ENCODE measurements at places on chromosomes 5 and 9.

DNA sequence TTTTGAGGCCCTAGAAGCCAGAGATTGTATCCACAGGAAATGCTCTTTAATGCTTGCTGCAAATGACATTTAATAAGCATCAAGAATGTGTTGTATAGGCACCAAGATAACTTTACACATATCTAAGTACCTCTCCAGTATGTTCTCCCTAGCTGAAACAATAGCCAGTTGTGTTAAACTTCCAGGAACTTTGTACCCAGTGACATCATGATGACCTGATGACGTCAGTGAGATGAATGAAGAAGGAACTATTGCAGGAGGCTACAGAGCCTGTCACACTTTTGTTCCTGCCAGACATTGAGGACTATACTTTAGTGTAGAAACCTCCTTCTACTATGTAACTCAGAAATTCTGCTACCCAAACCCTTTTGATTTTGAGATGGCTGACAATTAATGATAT is 129.8 kb downstream of the CD180 start:
- DNase-seq: no peak

- no peak for DNase-seq
These were observed at the start of gene MINAR2 for GRCh38 chr5:129747572-129748407. MINAR2 (plus strand) TSS chr5:129748094; CDS start chr5:129748191, 97 bp downstream.

- no peak for DNase-seq
These were observed 492.7 kb downstream of the RASEF start for GRCh38 chr9:82570226-82570625.

DNA sequence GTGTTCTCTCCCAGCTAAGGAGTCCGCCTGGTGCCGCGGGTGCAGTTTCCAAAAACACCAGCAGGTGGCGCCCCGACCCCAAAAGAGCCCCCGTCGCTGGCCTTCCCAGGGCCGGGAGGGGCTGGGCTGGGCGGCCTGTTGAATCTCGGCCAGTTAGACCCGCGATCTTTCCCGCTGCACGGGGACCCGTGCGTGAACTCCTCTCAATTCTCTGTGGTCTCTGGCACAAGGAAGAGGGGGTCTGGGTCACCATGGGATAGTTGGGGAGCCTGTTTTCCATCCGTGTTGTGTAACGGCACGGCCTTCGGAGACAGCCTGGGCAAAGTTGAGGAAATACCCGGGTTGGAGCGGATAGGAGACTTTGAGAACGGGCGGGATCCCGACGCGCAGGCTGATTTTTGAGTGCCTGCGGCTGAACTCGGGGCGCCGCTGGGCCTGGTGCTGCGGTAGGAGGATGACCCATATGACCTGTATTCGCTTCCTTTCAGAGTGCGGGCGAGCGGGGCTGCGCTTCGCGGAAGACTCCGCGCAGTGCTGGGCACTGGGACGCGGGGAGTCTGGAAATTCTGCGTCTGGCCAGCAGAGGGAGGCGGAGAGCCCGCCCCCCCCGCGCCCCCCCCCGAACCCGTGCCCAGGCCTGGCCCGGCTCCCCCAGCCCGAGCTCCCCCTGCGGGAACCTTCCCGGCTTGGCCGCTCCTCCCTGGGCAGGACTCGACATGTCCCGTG is 7.9 kb upstream of the PSD2 start:
- peak; percentile 84 for DNase-seq

GRCh38 chr5:129099184-129099569 is 4.6 kb downstream of the ISOC1 start:
- no peak for DNase-seq

DNA sequence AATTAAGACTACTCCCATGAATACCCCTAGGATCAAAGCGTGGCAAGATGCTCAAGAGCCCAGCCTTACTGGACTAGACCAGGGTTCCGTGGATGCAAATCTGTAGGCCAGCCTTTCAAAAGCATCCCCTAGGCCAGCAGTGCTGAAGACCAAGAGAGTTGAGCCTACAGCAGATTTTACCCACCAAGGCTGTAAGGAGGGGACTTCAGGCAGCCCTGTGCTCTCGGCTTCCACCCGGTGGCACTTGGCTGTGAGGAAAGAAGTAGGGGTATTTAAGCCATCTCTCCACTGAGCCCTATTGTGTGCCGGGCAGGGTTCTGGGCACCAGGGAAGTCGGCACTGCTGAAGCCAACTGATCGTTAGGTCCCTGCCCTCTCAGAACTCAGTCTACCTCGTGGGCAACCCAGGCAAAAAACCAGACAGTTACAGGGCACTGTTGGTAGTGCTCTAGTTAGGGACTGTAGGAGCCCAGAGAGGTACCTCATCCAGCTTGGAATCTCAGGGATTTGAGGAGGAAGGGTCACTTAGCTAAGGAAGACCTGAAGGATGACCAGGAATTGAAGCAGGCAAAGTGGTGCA is 25.5 kb downstream of the TCF7 start:
- DNase-seq: no peak

DNA sequence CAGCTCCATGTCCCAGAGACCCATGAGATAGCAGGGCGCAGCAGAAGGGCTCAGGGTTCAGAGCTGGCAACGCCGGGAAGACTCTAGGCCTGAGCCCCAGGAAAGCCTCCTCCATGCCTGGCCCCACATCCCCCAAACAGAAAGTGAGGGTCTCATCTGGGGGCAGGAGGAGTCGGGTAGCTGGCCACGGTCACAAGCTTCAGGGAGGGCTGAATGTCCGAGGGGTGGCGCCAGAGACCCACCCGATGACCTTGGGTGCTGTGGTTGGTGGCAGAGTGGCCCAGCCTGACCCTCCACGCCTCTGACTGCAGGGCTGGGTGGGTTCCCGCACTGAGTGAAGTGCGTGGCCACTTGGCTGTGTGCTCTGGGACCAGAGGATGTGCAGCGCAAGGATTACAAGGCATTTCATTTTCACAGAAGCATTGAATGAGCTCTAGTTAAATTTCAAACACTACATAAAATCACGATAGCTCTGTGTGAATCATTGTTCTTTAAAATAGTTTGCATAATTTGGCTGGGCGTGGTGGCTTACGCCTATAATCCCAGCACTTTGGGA is 3.0 kb downstream of the C8G start:
- no peak for DNase-seq

GRCh38 chr9:97941323-97941722 is 3.4 kb upstream of the HEMGN start:
- DNase-seq: no peak

DNA sequence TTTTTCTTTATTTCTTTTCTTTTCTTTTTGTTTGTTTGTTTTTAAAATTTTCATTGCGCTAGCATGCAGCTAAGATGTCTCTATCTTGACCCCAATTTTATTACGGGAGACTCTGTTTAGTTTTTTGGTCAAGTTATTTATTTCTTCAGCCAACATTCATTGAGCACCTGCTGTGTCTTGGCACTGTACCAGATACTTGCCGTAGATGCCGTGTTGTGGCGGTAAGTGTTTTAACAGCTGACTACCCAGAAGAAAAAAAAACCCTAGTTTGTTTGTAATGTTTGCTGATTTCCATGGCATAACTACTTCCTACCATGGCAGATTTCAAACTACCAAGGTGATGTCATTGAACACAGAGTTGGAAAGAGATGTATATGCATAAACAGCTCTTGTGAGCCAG is 65.0 kb downstream of the UGCG start:
- DNase-seq: no peak

- peak; percentile 49 for DNase-seq
These were observed 73.8 kb upstream of the ITGA2 start for GRCh38 chr5:52915176-52915875.

DNA sequence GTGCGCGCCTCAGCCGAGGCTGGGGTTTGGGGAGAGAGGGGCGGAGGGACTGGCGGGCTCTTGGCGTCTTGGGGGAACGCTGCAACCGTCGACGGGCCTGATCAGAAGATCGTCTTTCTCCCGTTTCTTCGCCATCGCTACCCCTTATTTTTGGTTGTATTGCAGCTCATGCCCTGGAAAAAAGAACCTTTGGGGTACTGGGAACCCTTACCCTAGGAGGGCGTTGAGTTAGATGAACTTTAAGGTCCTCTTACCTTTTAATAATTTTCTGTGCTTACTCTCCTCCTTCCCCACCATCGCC is 719 bp downstream of the PAIP2 start:
- no peak for DNase-seq

- no peak for DNase-seq
These were observed 237.5 kb downstream of the CD180 start for GRCh38 chr5:66958980-66959641.

GRCh38 chr9:136342181-136343120 is 15.1 kb downstream of the GPSM1 start:
- DNase-seq: peak; percentile 46

GRCh38 chr9:106059886-106060285 is 365.5 kb downstream of the TMEM38B start:
- no peak for DNase-seq

DNA sequence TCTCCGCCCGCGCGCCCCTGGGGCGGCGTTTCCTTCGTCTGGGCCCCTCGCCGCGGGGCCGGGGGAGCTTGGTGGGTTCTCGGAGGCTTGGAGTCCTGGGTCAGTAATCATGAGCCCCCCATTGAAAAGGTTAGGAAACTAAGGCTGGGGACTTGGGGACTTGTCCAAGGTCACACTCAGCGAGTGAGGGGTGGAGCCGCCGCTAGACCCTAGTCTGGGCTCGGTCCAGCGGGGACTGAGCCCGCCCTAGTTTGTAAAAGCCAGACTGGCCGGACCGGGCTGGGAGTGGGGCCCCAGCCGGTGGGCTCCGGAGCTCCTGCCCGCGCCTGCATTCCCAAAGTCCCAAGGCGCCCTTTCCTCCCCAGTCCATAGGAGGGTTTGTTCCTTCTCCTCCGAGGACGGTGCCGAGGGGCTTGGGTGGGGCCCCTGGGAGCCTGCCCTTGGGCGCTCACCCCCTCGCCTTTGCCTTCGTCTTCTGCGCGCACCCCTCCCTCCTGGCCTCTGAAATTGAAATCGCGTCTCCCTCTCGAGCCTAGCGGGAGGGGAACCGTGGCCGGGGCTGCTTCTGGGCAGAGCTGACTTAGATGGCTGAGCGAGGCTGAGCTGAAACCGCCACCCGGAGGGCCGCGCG is 995 bp downstream of the OLFM1 start:
- DNase-seq: no peak

- no peak for DNase-seq
These were observed 6.6 kb downstream of the NINJ1 start for GRCh38 chr9:93127395-93127911.

DNA sequence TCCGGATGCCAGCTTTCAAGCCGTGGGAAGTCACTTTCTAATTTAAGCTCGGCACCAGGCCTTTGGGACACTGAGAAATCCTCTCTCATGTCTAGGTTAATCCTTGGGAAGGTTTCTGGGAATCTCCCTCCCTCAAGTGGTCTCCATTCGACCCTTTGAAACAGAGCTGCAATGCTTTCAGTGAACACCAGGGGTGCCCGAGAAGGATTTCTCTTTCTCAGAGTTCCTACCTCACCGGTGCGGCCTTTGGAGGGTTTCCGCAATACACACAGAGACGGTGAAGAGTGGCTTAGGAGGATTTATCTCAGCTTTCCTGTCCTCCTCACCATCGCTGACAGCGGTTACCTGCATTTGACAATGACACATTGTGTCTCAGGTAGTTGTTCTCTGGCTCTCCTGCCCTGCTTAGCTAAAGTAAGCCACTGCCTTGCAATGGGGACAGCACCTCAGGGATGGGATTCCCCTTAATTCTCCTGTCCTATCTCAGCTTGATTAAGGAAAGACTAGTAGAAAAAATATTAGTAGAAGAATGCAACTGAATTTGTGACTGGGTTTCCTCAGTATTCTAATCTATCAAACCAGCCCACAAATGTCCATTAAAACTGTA is 180.6 kb downstream of the GABRG2 start:
- DNase-seq: no peak

DNA sequence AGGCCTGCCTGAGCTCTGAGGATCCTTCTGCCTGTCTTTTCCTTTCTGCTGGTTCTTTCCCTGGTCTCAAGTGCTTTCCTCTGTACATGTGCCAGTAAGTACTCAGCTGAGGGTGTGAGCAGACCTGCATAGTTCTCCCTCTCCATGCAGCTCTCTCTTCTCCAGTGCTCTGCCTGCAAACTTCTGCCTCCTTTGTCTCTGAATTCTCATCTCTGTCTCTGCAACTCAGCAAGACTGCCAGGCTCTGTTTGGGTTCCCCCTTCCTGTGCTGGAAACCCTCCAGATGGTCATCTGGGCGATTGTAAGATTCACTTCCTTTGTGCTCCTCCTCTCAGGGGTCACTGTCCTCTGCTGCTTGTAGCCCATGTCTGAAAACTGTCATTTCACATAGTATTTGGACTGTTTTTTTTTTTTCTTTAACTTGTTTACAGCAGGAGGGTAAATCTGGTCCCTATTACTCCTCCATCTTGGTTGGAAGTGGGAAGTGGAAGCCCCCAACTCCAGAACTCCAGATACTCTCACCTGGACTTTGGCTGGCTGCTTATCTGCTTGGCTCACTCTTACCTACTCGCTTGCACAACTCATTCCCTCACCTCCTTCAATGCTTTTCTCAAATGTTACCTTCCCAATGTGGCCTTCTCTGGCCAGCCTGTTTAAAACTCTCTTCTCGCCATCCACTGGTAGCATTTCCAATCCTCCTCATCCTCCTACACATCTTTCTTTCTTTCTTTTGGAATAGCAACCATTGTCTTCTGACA is 175.3 kb upstream of the TBC1D2 start:
- DNase-seq: no peak

DNA sequence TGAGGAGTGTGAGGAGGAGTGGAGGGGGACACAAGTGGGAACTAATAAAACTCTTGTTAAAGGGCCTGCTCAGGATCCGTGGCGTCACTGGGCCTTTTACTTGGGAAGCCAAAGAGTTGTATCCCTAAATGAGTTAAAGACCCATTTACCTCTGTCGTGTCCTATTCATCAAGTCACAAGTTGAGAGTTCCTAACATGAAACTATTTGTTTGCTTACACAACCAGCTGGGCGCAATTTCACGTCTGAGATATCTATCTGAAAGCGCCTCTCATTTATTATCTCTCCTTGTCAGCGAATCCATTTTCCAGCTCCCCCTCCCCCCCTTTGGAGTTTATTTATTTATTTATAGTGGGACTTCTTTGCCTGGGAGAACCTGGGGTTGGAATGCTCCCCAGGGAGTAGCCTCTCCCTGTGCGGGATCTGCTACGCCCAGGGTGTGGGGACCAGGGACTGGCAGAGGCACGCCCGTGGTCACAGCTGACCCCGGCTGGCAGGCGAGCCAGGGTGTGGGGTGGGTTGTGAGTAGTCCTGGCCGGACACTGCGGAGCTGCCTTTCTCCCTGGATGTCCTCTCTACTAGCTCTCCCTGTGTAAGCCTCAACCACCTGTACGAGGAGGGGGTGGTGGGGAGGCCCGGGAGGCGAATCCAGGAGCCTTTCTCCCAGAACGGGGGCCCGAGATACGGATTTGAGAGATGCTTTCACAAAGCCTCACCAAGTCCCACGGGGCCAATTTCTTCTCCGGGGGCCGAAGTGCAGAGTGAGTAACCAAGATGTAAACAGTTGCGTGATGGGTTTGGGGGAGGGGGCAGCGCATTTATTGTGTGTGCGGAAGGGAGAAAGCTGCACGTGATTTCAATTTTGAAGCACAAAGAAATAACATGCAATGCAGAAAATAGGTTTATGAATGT is 15.3 kb downstream of the NR2F1 start:
- DNase-seq: no peak

GRCh38 chr9:130579738-130580463 is 524 bp downstream of the FUBP3 start:
- no peak for DNase-seq

DNA sequence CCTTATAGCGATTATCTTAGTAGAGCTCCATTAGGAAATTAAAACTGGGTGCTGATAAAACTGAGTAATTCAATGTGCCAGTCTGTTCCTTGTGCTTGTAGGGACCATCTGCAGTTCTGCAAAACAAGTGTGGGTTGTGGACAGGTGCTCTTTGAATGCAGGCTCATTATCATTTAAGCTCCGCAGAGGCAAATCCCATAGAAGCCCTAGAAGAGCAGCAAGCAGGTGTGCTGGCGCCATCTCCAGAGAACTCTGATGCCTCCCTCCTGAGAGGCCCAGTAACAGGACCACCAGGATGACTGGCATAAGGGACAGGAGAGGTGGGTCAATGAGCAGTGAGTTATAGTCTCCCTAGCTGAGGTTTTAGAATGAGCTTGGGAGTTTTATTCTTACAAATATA is 1342.4 kb upstream of the DMAC1 start:
- DNase-seq: no peak

Data from stimulated activated CD4-positive, alpha-beta T cell treated with anti-CD3 and anti-CD28 coated beads, Interleukin-1b, Interleukin-23, amount 100 ng/mL, for 4 hours (primary cell).